ENCODE measurements at places on chromosomes 3 and 15.

DNA sequence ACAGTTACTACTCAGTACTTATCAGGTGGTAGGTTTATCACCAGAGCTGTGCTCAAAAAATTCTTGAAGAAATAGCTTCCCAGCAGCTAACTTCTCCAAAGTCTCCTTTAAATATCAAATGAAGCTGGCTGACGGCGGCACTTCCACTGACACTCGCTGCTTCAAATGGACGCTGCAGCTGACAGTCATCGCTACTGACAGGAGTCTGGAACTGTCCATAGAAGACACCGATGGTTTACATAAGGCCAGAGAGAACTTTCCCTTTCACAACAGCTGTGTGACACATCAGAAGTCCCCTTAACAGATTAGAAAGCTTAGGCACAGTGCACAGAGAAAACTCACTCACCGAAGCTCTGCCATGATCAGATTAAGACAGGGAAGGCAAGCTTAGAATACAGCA is 270.2 kb downstream of the SHOX2 start:
- no peak for DNase-seq

DNA sequence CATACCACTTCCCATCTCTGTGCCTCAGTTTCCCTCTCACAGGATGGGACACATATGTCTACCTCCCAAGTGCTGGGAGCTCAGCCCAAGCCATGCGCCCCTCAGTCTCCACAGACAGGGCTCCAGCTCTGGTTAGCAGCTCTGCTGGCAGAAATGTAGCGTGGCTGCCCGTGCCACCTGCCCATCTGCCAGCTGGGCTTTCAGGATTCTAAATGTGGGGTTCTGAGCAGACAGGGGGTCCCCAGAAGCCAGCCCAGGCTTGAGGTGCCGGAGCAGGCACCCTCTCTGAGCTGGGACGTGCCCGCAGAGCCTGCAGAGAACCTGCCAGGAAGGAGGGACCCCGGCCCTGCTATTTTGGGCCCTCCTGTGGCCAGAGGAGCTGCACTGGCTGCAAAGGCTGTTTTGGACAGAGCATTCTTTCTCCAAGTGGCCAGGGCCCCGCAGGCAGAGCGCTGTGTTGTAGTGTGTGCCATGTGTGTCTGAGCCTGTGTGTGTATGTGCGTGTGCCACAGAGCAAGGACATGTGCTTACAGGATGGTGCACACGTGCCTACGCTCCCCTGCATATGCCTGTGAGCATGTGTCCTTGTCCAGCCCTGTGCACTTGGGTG is 31.7 kb downstream of the PSTPIP1 start:
- DNase-seq = no peak

GRCh38 chr3:37907906-37908305 is 46.2 kb downstream of the CTDSPL start:
- no peak for DNase-seq

GRCh38 chr3:13102386-13103345 is 29.4 kb upstream of the IQSEC1 start:
- DNase-seq = no peak

DNA sequence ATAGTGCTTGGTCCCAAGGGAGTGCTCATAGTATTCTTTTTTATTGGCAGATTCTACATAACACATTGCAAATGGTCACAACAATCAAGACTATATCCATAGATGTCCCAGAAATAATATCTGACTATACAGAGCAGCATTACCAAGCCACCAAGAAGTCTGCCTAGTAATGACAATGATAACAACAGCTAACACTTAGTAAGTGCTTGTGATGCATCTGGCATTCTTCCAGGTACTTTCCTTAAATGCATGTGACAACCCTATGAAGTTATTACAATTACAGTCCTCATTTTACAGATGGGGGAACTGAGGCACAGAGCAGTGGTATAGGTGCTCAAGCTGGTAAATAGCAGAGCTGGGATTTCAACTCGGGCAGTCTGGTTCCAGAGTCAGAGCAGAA is 49.6 kb upstream of the ICE2 start:
- no peak for DNase-seq

DNA sequence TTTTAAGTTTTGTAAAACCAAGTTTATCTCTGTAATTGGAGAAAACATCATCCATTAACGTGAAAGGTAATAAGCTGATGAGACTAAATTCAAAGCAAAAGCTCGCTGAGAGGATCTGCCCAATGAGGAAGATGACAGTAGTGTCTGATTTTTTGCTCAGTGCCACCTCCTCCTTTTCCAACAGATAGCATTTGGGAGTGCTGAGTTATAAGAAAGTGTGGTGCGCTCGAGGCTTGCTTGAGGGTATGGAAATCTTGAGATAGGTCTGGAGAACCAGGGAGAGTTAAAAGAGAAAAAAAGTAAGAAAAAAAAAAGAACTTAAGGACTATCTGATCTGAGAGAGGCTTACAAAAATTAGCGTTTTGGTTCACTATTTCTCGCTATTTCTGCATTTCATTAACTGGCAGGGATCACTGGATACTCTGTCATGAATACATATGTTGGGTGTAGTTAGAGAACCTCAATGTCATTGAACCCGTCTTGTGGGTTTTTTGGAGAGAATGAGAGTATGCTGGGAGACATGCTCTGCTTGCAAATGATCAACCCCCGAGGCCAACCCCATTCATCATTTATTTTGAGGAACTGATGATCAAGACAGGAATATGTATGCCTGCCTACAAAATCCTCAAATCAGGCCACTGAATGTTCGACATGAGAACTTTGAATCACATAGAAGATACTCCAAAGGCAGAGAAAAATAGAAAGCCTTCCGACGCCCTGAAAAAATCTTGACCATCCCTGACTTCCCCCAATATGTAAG is 973 bp upstream of the USP13 start:
- no peak for DNase-seq

DNA sequence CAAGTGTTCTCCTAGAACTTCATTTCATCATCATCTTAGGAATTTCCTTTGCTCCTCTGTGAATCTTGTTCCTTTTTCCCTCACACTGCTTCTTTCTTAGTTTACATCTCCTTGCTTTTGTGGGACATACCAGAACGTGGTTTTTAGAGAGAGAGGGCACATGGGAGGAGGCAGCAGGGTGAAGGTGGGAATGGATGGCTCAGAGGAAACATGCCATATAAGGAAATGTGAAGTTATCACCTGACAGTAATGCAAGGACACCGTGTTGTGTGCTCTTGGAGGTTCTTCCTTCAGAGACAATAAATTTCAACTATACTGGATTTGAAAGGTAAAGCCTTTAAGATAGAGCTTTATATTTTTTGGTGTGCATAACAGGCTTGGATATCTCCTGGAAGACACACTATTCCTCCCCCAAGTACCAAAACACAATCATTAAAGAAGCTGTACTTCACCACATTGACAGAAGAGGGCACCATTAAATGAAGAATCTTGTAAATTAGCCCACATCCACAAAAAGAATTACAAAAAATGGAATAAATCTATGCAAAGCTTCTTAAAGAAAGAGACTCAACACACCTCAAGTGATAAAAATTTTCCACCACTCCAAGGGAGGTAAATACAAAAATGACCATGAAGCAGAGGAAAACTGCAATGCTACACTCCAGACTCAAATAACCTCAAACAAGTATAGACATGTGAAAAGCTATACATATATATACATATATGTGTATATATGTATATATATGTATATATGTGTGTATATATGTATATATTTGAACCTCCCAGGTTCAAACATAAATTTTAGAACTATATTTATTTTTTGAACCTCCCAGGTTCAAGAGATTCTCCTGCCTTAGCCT is 26.1 kb downstream of the RPL39L start:
- peak; percentile 20 for DNase-seq

- no peak for DNase-seq
Observed at GRCh38 chr3:55330756-55331155, 156.3 kb downstream of the WNT5A start.

DNA sequence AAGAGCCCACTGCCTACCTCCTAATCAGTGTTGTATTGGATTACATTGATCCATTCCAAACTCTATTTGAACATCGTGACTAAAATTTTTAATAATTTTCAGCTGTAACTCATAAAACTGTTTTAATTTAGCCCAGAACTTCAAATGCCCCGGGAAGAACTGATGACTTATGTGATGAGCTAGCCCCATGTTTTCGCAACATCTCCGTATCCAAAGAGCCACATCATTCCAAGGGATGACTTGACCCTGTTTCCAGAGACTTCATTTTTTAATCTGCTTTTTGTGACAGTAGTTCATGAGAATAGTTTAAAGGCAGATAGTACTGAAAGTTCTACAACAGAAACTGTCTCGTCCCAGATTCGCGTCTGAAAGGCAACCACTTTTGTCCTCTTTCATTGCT is 97.4 kb downstream of the STAC start:
- no peak for DNase-seq

- DNase-seq = no peak
Observed at GRCh38 chr15:81863162-81863561, 182.7 kb downstream of the MEX3B start.

- no peak for DNase-seq
Observed at GRCh38 chr3:193701953-193702635, 109.1 kb downstream of the OPA1 start.

- no peak for DNase-seq
Observed at GRCh38 chr3:127925384-127925783, 10.4 kb downstream of the KBTBD12 start.

- DNase-seq = no peak
Observed at GRCh38 chr15:50164458-50164857, 17.5 kb upstream of the SLC27A2 start.

DNA sequence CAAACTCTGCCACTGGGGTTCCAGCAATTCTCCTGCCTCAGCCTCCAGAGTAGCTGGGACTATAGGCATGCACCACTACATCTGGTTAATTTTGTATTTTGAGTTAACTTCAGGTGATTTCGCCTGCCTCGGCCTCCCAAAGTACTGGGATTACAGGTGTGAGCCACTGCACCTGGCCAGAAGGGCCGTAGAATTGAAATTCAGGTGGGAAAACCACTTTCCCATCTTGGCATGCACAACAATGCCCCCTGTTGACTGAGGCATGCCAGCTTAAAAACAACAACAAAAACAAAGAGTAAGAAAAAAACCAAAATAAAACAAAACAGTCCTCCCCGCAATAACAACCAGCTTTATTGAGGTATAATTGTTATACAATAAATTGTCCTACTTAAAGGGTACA is 32.6 kb upstream of the RAB11A start:
- DNase-seq = no peak

- DNase-seq = no peak
Observed at GRCh38 chr15:93170329-93170728, 81.3 kb upstream of the RGMA start.

GRCh38 chr15:59313641-59314332 is 58.9 kb downstream of the MYO1E start:
- DNase-seq = peak; percentile 84

DNA sequence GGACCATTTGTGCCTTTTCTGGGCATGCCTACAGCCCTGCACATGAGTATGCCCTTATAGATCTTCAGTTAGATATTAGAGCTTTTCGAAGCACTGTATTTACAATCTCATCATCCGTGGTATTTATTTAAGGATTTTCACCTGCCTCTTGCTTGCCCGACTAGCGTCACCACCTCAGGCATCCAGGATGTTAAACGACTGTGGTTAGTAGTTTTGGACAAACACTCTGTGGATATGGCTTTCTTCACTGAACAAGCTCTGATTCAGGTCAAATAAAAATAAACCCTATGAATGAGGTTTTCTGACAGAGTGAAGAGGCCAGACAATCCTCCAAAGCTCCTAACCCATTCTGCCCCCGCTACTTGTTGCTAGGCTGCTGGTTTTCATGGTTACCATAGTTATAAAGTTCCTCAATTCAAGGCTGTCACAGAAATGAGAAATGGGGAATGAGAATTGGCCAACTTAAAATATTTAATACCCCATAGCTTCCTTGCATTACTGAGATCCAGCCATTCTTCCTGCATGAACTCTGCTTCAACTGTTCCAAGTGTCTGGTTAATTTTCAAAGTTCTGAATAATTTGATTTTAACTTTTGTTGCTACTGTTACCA is 440.1 kb downstream of the GABRG3 start:
- no peak for DNase-seq

DNA sequence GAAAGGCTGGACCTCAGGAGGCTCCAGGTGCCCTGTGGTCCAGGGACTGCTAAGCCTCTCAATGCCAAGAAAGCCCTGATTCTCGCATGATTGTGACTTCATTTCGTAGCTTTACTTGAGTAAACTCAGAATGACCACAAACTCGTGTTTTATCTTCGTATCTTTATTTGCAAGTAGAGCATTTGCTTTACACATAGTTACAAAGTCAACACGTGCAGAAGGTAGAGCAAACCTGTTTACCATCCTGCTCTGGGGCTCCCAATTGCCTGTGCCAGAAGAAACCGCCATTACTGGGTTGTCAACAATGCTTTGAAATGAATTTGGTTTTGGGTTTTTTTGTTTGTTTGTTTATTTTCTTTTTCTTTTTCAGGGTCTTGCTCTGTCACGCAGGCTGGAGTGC is 5.8 kb upstream of the MESP1 start:
- no peak for DNase-seq

DNA sequence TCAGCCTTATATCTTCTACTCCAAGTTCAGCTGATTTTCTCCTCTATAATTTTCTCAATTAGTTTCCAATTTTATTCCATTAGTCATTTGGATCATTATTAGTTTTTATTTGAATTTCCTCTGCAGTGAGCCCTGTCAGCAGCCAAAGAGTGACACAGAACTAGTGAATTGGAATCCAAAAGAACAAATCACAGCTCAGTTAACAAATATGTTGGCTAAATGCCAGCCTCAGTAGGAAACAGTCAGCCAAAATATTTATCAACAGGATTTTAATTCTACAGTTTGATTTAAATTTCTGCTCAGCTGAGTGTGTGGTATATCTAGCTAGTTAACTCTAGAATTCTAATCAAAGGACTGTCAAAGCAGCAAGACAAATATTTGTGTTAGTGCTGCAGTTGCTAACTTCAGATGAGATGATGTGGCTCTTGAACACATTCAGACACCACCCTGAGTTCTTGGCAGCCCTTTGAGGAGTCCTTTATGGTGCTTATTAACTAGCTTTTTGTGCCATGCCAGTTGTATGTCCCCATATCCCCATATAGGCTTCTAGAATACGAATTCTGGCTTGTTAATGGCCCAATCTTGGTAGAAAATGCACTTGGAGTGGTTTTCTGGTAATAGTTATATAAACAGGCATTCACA is 194.5 kb downstream of the CPNE4 start:
- DNase-seq = no peak

DNA sequence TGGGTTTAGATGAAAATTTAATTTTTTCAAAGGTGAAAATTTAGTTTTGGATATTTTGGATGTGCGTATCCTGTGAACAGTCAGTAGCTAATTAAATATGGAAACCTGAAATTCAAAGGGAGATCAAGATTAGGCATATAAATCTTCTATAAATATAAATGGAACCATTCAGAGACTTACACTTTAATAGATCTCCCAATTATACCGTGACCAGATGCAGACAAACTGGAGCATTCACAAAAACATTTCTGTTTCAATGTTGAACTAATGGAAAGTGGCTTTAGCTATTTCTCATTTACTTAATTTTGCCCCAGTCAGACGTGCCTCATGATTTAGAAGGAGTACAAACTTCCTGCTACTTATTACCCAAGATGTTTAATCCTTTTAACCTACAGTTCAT is 29.1 kb upstream of the POU1F1 start:
- DNase-seq = no peak

DNA sequence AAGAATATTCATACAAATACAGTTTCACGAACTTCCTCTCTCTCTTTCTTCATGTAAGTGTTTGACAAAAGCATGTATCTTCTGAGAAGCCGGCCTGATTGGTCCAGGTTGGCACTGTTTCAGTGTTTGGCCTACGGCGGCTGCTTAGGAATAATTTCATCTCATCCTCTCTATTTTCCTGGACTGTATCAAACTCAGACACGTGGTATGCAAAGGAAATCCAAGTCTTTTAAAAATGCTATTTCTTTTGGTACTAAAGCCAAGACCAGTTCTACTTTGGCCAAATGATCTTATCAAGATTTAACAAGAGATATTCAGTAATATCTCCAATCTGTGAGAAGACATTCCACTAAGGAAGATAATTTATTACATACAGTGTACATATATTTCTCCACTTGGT is 152.8 kb downstream of the TIGIT start:
- DNase-seq = no peak
